B cell (primary cell): ENCODE measurements at places on chromosomes 1 and 21.

GRCh38 chr21:44379515-44379848 lies 26.1 kb downstream of the TRPM2 start:
- peaks cover 24% of the 10 kb centered on the region for H3K4me1 ChIP-seq
- no peaks in the 10 kb centered on the region for H3K27me3 ChIP-seq
- H3K4me3 ChIP-seq: no peak overlapping the region
- H3K36me3 ChIP-seq: no peaks in the 10 kb centered on the region

- no peak overlapping the region for H3K4me3 ChIP-seq
- DNase-seq: no peak
- no peak overlapping the region for H3K27ac ChIP-seq
- no peaks in the 10 kb centered on the region for H3K4me1 ChIP-seq
- no peaks in the 10 kb centered on the region for H3K27me3 ChIP-seq
- H3K36me3 ChIP-seq: no peaks in the 10 kb centered on the region
Measured at GRCh38 chr21:40754466-40754865, 92.5 kb downstream of the DSCAM start.

DNA sequence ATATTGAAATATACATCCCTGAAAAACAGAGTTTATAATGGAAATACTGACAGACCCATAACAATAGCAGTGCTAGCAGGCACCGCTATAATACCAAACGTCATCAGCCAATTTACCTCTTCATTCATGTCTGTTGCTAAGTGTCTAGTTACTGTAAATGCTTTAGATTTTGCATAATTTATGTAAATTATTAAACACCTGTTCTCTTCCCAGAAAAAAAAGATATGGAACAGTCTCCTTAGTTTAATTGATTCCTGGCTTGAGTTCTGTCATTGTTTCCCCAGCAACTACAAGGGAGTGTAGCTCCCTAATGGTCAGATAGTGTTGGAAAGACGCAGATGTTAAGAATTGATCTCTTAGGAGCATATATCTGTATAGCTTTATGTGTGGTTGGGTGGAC lies 817.9 kb upstream of the ADGRL2 start:
- H3K4me1 ChIP-seq: no peaks in the 10 kb centered on the region
- no peaks in the 10 kb centered on the region for H3K36me3 ChIP-seq
- H3K4me3 ChIP-seq: no peak overlapping the region
- H3K27me3 ChIP-seq: no peaks in the 10 kb centered on the region
- H3K27ac ChIP-seq: no peak overlapping the region
- no peak for DNase-seq

DNA sequence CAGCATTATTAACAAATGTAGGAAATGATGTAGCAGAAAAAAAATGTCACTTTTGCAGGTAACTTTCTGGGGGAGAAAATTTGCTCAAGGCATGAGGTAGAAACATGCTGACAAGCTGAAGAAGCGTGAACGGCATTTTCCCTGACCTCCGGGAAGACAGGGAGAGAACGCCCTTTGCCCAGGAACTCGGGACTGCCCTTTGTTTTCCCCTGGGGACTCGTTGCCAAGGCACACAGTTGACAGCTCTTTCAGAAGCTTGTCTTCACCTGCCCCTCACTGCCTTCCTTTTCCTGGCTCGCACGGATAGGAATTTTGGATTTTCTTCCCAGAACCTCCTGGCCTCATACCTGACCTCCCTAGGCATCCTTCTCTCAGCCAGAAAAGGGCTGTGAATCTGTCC lies 52.7 kb upstream of the COA6 start:
- no peaks in the 10 kb centered on the region for H3K36me3 ChIP-seq
- H3K4me1 ChIP-seq: peaks cover 11% of the 10 kb centered on the region
- peaks cover 32% of the 10 kb centered on the region for H3K27me3 ChIP-seq
- no peak overlapping the region for H3K4me3 ChIP-seq

- no peaks in the 10 kb centered on the region for H3K27me3 ChIP-seq
- no peak for DNase-seq
- no peaks in the 10 kb centered on the region for H3K36me3 ChIP-seq
- H3K4me1 ChIP-seq: no peaks in the 10 kb centered on the region
- no peak overlapping the region for H3K4me3 ChIP-seq
- no peak overlapping the region for H3K27ac ChIP-seq
Measured at GRCh38 chr1:223508796-223509195, 115.6 kb downstream of the CCDC185 start.

DNA sequence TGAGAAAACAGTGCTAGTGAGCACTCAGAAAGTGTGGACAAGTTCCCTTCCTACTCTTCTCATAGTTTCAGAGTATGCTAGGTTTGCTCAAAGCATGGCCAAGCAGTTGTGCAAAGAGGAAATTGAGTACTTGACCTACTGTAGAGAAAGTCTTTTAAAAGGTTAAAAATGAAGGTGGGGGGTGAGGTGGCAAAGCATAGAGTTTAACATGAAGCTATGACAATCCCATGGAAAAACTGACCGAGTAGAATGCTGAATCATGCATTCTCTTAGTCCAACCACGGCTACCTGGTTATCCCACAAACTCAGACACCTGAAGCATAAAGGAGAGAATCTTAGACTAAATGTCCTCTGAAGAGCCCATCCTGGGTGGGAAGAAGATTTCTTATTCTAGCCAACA lies 79.9 kb downstream of the PTPN14 start:
- no peak overlapping the region for H3K27ac ChIP-seq
- no peaks in the 10 kb centered on the region for H3K4me1 ChIP-seq
- H3K36me3 ChIP-seq: no peaks in the 10 kb centered on the region

- peaks cover 10% of the 10 kb centered on the region for H3K4me1 ChIP-seq
- no peak for DNase-seq
- peaks cover 11% of the 10 kb centered on the region for H3K27me3 ChIP-seq
- no peak overlapping the region for H3K4me3 ChIP-seq
- H3K36me3 ChIP-seq: no peaks in the 10 kb centered on the region
Measured at GRCh38 chr1:78040484-78041089, 5.2 kb upstream of the GIPC2 start.
